Stimulated activated naive CD4-positive, alpha-beta T cell treated with Interleukin-2 at 50 U/mL for 16 hours (primary cell): ENCODE measurements at places on chromosomes 4 and X.

DNA sequence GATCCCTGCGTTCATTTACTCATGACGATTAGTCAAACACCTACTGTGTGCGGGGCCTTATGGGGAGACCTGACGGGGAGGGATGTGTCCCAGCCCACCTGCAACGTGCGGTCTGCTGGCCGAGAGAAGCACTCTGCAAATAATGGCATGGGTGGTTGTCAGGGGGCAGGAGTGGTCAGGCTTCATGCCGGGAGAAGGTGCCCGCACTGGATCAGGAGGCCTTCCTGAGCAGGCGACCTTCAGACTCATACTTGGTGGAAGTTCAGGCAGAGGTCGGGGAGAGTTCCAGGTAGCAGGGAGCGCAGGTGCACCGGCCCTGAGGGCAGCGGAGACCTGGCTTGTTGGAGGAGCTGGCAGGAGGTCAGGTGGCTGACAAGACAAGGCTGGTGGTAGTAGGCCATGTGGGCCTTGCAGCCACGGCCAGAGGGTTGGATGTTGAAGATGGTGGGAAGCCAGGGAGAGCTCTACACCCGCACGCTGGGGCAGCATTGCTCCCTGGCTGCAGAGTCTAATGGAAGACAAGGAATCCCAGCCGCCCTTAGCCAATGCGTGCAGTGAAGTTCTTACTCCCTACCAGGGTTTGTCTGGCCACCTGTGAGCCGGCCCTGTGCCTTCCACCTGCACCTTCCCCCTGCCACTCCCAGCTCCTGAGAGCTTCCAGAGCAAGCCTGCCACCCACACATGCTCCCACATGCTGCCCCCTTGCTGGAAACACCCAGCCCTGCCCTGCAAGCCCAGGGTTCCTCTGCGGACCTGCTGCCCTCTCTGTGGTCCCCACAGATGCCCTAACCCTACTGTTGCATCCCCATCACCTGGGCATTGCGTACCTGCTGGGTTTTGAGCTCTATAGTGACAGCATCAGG is 97.3 kb downstream of the PSAPL1 start:
- no peak for DNase-seq

DNA sequence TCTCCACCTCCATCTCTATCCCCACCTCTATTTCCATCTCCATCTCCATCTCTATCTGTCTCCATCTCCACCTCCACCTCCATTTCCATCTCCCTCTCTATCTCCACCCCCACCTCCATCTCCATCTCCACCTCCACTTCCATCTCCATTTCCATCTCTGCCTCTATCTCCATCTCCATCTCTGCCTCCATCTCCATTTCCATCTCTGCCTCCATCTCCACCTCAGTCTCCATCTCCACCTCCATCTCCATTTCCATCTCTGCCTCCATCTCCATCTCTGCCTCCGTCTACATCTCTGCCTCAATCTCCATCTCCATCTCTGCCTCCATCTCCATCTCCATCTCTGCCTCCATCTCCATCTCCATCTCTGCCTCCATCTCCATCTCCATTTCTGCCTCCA is 40.8 kb upstream of the CHRNA9 start:
- DNase-seq, result no peak

DNA sequence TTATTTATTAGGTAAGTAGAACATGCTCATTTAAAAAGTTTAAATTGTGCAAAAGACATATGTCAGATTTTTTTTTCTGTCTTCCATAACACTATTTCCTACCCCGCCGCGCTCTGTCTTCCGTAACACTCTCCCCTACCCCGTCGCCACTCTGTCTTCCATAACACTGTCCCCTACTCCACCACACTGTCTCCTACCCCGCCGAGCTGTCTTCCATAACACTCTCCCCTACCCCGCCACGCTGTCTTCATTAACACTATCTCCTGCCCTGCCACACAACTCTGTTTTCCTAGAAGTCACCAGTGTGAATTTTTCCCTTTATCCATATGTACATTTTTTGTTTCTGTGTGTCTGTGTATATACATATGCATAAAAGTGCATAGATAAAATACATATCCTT is 4.4 kb downstream of the MSMO1 start:
- DNase-seq, result no peak

GRCh38 chrX:51894697-51895336 is 1.4 kb downstream of the MAGED1 start:
- no peak for DNase-seq

DNA sequence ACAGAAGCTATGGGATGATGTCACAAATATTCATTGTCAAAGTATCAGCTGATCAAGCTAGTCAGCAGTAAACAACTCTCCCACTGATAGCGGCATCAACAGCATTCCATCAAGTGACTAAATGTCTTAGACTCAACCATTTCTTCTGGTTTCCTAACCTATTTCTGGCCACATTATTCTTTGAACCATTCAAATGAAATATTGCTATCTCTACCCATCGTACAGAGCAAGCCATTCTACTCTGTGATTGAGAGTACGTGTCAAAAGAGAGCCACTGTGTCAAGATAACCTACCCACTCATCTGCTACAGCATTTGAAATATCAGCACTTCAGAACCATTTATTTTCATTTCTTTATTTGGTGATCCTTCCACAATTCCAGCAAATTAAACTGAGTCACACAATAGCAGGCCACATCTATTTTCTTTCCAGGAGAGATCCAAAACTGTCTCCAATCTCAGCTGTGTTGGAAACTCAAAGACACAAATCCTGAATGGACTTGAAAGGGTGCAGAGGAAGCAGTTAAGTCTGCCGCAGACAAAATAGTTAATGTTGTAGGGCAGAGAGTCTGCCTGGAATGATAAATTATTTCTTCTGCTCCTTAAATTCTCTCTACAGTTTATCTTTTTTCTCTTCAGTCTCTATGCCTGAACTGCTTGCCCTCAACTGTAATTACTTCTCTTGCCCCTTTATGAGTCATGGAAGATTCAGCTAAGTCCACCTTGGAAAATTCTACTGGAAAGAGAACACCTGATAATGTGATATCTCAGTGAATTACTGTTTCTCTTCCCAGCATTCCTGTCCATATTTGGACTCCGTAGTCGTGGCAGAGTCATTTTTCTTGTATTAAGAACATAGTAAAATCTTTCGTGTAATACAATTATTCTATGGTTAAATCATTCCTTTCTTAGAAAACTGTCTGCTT is 364.8 kb downstream of the PDGFC start:
- no peak for DNase-seq

- no peak for DNase-seq
Observed at GRCh38 chrX:65536291-65536690, 1.7 kb upstream of the LAS1L start.

GRCh38 chr4:140743194-140743931 is 12.8 kb downstream of the TBC1D9 start:
- DNase-seq, result no peak

DNA sequence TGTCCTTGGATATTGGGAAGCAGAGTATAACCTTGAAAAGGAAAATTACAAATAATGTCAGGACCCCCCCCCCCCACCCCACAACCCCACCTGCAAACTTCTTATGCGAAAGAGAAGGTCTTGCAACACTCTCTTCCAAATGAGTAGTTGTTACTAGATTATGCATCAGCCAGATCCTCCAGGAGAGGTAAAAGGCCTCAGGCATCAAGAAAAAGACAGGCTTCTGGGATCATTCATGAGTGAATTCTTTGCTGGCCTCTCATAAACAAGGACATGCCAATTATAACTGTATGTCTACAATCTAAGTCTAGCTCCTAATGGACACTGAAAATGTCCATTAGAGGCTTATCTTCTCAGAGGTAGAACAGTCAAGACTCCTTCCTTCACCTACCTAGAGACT is 1443.3 kb downstream of the RAPGEF2 start:
- no peak for DNase-seq

- DNase-seq, result no peak
Observed at GRCh38 chr4:150874338-150875226, 140.5 kb downstream of the LRBA start.

GRCh38 chrX:41317477-41318208 is 16.3 kb upstream of the DDX3X start:
- DNase-seq, result no peak

DNA sequence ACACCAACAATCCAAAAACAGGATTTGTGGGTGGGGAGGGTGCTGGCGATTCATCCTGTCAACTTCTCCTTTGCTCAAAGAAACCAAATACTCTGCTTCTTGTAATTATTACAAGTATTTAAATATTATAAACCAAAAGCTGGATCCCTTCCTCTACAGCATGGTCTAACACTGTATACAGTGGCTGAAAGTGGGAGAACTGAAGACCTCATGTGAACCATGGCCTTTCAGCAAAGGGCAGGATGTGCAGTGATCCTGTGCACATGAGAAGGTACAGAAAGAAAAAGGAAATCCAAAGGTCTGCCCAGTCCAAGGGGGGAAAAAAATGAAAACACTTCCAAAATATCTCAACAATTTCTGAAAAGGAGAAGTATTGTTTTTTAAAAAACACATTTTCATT is 5.3 kb upstream of the CXorf38 start:
- no peak for DNase-seq

GRCh38 chrX:108348525-108348924 is 89.7 kb downstream of the COL4A6 start:
- DNase-seq, result no peak

GRCh38 chr4:159220353-159220752 is 117.5 kb downstream of the RAPGEF2 start:
- no peak for DNase-seq
